Hair follicular keratinocyte (primary cell): ENCODE measurements at places on chromosomes 2 and 18. TPM values are rescaled to one million over a fixed set of nuclear protein-coding genes. Genes with fewer than 3 reads are reported as not detected.

The CENPA gene
- 8.0 and 21.3 TPM in 2 replicates for total RNA-seq

The C2orf81 gene
- 3.6 and 4.8 TPM in 2 replicates for total RNA-seq

The GAL3ST2 gene
- not detected in 2 replicates for total RNA-seq

The SP110 gene
- 5.4 and 8.9 TPM in 2 replicates for total RNA-seq

The RASGRP3 gene
- total RNA-seq, result not detected in 2 replicates

The HMSD gene
- total RNA-seq, result 1.4 TPM in 1 of 2 replicates, not detected in the other

The PLEKHA3 gene
- 2.0 and 2.1 TPM in 2 replicates for total RNA-seq

The NOL4 gene
- total RNA-seq, result 1.9 TPM in 1 of 2 replicates, not detected in the other

The NEDD4L gene
- 34.8 and 57.4 TPM in 2 replicates for total RNA-seq

The RNF149 gene
- 49.5 and 56.1 TPM in 2 replicates for total RNA-seq

The CRYGD gene
- total RNA-seq, result not detected in 2 replicates

The ESPNL gene
- total RNA-seq, result 0.30 and 0.55 TPM in 2 replicates

The LYPD6B gene
- total RNA-seq, result 1.9 and 4.9 TPM in 2 replicates

The STARD6 gene
- not detected in 2 replicates for total RNA-seq

The MC2R gene
- not detected in 2 replicates for total RNA-seq

The NEB gene
- total RNA-seq, result under 0.01 TPM in 1 of 2 replicates, not detected in the other

The KYNU gene
- 1.7 and 2.5 TPM in 2 replicates for total RNA-seq

The ATIC gene
- total RNA-seq, result 53.7 and 66.1 TPM in 2 replicates
